ENCODE measurements at places on chromosomes 16 and 17. TPM values are rescaled to one million over a fixed set of nuclear protein-coding genes. Genes with fewer than 3 reads are reported as not detected.

Gene PPP1R1B
- total RNA-seq: 0.56 TPM

GRCh38 chr16:65763640-65764305 is 602.7 kb upstream of the CDH5 start:
- no peak overlapping the region for H3K4me3 ChIP-seq
- no peaks in the 10 kb centered on the region for H3K4me1 ChIP-seq
- no peaks in the 10 kb centered on the region for H3K27me3 ChIP-seq
- no peak for DNase-seq
- H3K27ac ChIP-seq: no peak overlapping the region
- H3K36me3 ChIP-seq: no peaks in the 10 kb centered on the region

DNA sequence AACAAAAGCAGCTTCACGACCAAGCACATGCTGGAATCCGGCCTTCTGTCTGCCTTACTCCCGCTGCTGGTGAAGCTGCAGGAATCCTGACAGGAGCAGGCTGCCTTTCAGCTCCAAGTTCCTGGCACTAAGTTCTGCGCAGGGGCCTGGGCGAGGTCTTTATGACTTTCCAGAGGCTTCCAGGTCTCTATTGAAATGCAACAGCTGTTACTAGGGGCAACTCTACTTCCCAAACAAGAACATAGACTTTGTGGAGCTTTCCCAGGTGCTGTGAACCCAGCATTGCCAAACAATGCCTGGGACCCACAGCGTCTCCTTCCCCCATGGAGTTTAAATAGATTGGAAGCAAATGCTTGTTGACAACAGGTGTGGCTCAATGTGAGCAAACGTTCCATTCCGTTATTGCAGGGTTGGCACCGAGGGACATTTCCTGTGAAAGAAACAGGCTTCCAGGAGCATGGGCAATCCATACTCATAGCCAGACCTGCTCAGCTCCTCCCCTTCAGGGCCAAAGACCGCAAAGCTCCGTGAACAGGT is 156.0 kb downstream of the CDH13 start:
- H3K4me3 ChIP-seq: no peak overlapping the region
- DNase-seq: peak; percentile 33
- H3K27ac ChIP-seq: no peak overlapping the region

DNA sequence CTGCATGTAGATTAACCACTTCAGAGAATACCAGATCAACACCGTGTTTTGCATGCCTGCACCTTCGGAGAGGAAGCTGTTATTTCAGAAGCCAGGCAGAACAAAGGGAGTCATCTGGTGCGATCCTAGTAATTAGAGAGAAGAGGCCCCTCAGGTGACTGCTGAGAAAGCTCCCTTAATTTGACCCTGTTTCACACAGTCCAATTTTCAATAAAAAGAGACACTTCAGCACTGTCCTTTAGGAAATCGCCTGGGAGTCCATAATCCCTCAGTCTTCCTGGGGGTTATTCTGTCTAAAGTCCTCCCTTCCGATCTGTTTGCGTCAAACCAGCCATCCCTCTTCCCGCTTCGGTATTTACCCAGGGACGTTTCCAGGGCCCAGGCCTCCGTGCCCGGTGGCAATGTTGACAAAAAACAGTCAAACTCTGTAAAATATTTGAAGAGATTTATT is 23.4 kb upstream of the TNRC6C start:
- no peak for DNase-seq
- no peak overlapping the region for H3K27ac ChIP-seq
- H3K4me3 ChIP-seq: no peak overlapping the region
- H3K27me3 ChIP-seq: no peaks in the 10 kb centered on the region
- H3K4me1 ChIP-seq: no peaks in the 10 kb centered on the region

GRCh38 chr17:80837711-80838110 is 153.9 kb upstream of the CHMP6 start:
- no peak overlapping the region for H3K4me3 ChIP-seq
- DNase-seq: peak; percentile 11
- no peaks in the 10 kb centered on the region for H3K4me1 ChIP-seq
